ENCODE measurements at places on chromosomes 5 and 9.

DNA sequence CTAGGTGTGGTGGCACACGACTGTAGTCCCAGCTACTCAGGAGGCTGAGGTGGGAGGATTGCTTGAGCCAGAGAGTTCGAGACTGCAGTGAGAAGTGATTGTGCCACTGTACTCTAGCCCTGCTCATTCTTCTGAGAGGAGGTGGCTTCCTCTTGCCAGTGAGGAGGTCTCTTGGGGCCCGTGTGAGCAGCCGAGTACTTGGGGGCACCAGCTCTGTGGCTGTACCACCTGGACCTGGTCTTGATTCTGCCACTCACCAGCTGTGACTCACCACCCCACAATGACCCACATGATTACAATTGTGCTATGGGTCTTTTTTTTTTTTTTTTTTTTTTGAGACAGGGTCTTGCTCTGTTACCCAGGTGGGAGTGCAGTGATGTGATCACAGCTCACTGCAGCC, 18.0 kb upstream of the CRB2 start:
- no peaks in the 10 kb centered on the region for H3K27me3 ChIP-seq
- no peak overlapping the region for H3K27ac ChIP-seq
- H3K36me3 ChIP-seq: no peaks in the 10 kb centered on the region
- DNase-seq: no peak

- no peaks in the 10 kb centered on the region for H3K27me3 ChIP-seq
- no peak overlapping the region for H3K27ac ChIP-seq
- H3K36me3 ChIP-seq: no peaks in the 10 kb centered on the region
- no peak for DNase-seq
- H3K4me3 ChIP-seq: no peak overlapping the region
- H3K4me1 ChIP-seq: peaks cover 19% of the 10 kb centered on the region
Measured at GRCh38 chr5:168413596-168413995, 72.7 kb upstream of the RARS1 start.

DNA sequence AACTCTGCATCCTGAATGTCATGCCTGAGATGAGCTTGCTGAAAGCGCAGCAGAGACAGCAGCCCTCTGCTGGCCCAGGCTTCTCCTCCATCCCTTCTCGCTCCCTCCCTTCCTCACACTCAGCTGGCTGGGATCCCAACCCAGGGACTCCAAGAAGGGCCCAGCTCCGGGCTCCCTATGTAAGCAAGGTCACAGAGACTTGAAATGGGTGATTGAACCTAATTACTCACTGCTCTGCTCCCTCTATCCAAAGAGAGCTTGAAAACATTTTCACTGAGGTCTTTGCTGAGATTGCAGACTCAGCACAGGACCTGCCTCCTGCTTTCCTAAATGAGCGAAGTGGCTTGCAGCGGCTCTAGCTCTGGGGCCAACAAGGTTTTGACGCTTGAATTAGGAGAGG, 42.8 kb downstream of the RAPGEF1 start:
- H3K27ac ChIP-seq: no peak overlapping the region
- H3K4me1 ChIP-seq: peaks cover 72% of the 10 kb centered on the region
- no peak for DNase-seq
- no peaks in the 10 kb centered on the region for H3K27me3 ChIP-seq
- H3K4me3 ChIP-seq: no peak overlapping the region

- peak overlapping the region; percentile 55 for H3K27ac ChIP-seq
- no peaks in the 10 kb centered on the region for H3K4me1 ChIP-seq
- DNase-seq: no peak
- peak overlapping the region; percentile 66 for H3K4me3 ChIP-seq
Measured at GRCh38 chr5:88502179-88503040, 233.8 kb upstream of the TMEM161B start.

DNA sequence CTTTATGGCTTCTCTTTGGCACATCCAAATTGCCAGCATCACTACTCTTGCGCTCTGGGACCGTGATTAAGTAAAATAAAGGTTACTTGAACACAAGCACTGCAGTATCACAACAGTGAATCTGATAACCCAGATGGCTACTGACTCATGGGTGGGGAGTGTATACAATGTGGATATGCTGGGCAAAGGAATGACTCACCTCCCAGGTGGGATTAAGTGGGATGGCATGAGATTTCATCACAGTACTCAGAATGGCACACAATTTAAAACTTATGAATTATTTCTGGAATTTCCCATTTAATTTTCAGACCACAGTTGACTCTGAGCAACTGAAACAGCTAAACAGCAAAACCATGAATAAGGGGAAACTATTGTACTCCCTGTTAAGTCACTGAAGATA, 4.3 kb downstream of the GFM2 start:
- no peaks in the 10 kb centered on the region for H3K27me3 ChIP-seq
- H3K4me1 ChIP-seq: peaks cover 23% of the 10 kb centered on the region

DNA sequence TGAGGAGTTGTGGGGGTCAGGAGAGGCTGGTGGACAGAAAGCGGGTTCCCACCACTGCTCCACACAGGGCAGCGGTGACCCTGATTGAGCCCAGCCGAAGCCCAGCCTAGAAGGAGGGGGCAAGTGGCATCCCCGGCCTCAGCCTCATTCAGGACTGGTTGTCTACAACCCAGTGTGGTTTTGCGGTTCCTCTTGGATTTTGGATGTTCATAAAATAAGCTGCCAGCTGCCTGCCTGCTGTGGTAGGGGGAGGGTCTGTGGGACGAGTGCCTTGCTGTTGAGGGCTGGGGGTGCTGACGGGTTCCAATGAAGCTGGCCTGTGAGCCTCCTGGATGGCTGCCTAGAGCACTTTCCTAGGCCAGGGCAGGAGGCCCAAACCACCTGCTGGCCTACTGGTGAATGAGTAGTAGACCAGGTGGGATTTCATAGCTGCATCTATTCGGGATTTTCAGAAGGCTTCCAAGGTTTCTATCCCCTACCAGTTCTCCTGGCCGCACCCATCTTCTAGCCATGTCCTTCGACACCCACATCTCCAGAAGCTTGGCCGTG, 102.4 kb downstream of the NDFIP1 start:
- H3K27me3 ChIP-seq: no peaks in the 10 kb centered on the region
- H3K36me3 ChIP-seq: no peaks in the 10 kb centered on the region
- no peak overlapping the region for H3K4me3 ChIP-seq

GRCh38 chr5:171336521-171337209, 27.6 kb downstream of the TLX3 start:
- H3K36me3 ChIP-seq: no peaks in the 10 kb centered on the region
- H3K27me3 ChIP-seq: peaks cover 29% of the 10 kb centered on the region
- no peak overlapping the region for H3K27ac ChIP-seq
- peak overlapping the region; percentile 31 for H3K4me3 ChIP-seq

DNA sequence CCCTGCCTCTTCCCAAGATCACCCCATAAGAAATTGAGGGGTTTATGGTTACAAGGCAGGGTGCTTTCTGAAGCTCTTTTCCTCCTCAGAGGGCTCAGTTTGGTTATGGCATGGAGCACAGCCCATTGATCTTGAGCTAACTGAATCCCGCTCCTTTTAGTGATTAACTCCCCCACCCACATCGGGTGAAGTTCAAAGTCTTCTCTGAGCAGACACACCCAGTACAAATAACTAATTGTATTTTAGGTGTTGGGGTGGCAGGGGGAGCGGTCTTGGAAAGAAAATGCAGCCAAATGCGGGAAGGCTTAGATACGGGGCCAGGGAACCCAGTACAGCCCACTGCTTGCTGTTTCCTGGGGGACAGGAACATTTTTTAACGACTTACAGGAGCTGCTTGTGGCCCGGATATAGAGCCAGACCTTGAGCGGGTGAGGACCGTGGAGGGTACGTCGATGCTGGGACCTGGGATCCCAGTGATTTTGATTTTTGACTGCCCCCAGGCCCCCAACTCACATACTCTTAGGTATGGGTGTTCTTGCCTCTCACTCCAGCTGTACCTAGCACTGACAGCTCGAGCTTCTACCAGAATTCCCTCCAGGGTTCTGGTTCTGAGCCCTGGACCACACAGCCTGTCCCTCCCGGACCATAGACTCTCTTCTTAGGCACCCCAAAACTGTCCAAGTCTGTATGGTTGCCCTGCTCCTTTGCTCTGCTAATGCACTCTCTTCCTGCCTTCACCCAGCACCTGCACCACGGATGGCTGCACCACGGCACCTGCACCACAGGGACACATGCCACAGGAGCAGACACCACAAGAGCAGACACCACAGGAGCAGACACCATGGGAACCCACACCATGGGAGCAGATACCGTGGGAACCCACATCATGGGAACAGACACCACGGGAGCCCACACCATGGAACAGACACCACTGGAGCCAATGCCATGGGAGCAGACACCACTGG, 18.3 kb upstream of the RXRA start:
- H3K36me3 ChIP-seq: no peaks in the 10 kb centered on the region
- H3K4me3 ChIP-seq: no peak overlapping the region
- no peaks in the 10 kb centered on the region for H3K27me3 ChIP-seq
- H3K27ac ChIP-seq: no peak overlapping the region

- H3K4me1 ChIP-seq: no peaks in the 10 kb centered on the region
- no peak for DNase-seq
- no peaks in the 10 kb centered on the region for H3K27me3 ChIP-seq
- no peak overlapping the region for H3K4me3 ChIP-seq
- no peak overlapping the region for H3K27ac ChIP-seq
Measured at GRCh38 chr5:169670769-169671525, 33.9 kb downstream of the DOCK2 start.

- no peaks in the 10 kb centered on the region for H3K4me1 ChIP-seq
- no peaks in the 10 kb centered on the region for H3K36me3 ChIP-seq
- no peak overlapping the region for H3K4me3 ChIP-seq
- no peaks in the 10 kb centered on the region for H3K27me3 ChIP-seq
Measured at GRCh38 chr5:148970228-148970627, 92.6 kb downstream of the SH3TC2 start.

DNA sequence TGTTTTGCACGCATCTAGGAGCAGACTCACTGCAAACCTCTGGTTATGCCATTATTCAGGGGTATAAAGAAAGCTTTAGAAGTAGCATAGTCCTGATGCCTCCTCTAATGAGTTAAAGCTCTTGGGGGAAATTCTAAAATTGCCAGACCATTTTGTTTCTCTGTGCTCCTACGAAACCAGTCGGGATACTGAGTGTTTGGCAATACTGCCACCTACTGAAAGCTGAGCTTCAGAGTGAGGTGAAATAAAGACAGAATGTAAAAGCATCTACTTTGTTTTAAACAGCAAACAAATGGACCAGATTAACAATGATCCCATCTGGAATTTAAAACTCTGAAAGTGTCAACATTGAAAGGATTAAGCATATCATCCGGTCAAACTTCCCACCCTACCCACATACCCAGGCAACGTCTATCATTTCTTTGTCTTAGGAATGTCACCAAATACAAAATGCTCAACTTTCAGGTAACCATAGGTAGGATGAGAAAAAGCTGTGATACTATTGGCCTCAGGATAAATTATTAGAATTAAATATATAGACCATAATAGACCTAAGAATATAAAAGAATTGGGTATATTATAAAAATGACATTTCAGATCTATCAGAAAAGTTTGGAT, 77.8 kb upstream of the SHISAL2B start:
- no peaks in the 10 kb centered on the region for H3K36me3 ChIP-seq
- H3K4me3 ChIP-seq: no peak overlapping the region
- H3K27ac ChIP-seq: no peak overlapping the region
- no peaks in the 10 kb centered on the region for H3K27me3 ChIP-seq
- no peaks in the 10 kb centered on the region for H3K4me1 ChIP-seq
- no peak for DNase-seq

DNA sequence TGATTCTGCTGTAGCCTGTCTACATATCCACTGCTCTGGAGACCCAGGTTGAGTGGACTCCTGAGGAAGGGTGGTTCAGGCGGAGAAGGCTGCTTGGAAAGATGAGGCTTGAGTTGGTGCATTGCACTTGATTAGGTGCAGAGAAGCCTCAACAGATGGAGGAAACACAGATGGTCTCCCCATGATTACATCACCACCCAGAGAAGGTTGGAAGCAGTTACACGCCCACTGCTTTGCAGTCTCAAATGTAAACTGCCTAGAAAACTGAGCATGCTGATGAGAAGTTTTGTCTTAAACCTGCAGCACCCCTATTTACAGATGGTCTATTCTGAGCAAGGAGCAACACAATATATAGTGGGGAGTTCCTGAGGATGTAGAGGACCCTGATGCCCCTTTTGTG, 266.6 kb downstream of the PIK3R1 start:
- no peaks in the 10 kb centered on the region for H3K4me1 ChIP-seq
- H3K27me3 ChIP-seq: no peaks in the 10 kb centered on the region
- no peak overlapping the region for H3K27ac ChIP-seq
- no peak for DNase-seq
- H3K36me3 ChIP-seq: no peaks in the 10 kb centered on the region
